Esophagus muscularis mucosa (tissue), 4 donors: ENCODE measurements at places on chromosomes 4 and X. TPM values are rescaled to one million over a fixed set of nuclear protein-coding genes. Genes with fewer than 3 reads are reported as not detected.

PLP1 gene
- 29.2 TPM for total RNA-seq

PFKFB1 gene
- total RNA-seq, result not detected

TMSB15A gene
- total RNA-seq, result not detected

NUP62CL gene
- not detected for total RNA-seq

SLBP gene
- total RNA-seq, result 43.6 TPM

PSAPL1 gene
- total RNA-seq, result not detected

P2RY4 gene
- total RNA-seq, result 0.23 TPM

NLRP2B gene
- not detected for total RNA-seq

PTCHD1 gene
- 8.9 TPM for total RNA-seq

PRRG3 gene
- 1.3 TPM for total RNA-seq

CLCN5 gene
- total RNA-seq, result 3.0 TPM

PASD1 gene
- total RNA-seq, result not detected

TLR10 gene
- 0.17 TPM for total RNA-seq

BTC gene
- total RNA-seq, result 83.0 TPM

CCDC120 gene
- 3.8 TPM for total RNA-seq

NPFFR2 gene
- 0.39 TPM for total RNA-seq

KIAA1210 gene
- total RNA-seq, result not detected

ZNF711 gene
- total RNA-seq, result 0.78 TPM

- H3K4me1 ChIP-seq, result no peaks in the 10 kb centered on the region
- no peaks in the 10 kb centered on the region for H3K27me3 ChIP-seq
- H3K4me3 ChIP-seq, result no peak overlapping the region
Measured at GRCh38 chr4:106247600-106247999, 68.4 kb downstream of the TBCK start.

DNA sequence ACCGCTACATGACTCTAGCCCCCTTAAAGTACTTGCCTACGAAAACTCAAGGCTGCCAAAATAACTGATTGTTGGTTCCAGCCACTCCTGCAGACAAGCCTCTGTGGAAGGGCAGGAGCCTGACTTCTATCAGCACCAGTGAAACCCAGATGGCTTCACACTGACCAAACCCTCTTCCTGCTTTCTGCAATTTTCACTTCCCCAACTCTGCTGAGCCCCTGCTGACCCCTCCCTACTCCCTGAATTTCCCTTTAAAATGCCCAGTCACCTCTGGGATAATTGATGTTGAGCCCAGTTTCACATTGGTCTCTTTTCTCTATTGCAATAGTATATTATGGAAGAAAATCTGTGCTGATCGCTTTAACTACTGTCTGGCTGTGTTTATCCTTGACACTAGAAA is 61.6 kb upstream of the STS start:
- H3K4me1 ChIP-seq, result peaks cover 4% of the 10 kb centered on the region
- H3K27ac ChIP-seq, result no peak overlapping the region
- H3K27me3 ChIP-seq, result no peaks in the 10 kb centered on the region
- H3K4me3 ChIP-seq, result no peak overlapping the region
- no peak for DNase-seq

- H3K4me3 ChIP-seq, result no peak overlapping the region
- no peaks in the 10 kb centered on the region for H3K27me3 ChIP-seq
- DNase-seq, result no peak
Measured at GRCh38 chr4:71406459-71406963, 67.7 kb downstream of the SLC4A4 start.

DNA sequence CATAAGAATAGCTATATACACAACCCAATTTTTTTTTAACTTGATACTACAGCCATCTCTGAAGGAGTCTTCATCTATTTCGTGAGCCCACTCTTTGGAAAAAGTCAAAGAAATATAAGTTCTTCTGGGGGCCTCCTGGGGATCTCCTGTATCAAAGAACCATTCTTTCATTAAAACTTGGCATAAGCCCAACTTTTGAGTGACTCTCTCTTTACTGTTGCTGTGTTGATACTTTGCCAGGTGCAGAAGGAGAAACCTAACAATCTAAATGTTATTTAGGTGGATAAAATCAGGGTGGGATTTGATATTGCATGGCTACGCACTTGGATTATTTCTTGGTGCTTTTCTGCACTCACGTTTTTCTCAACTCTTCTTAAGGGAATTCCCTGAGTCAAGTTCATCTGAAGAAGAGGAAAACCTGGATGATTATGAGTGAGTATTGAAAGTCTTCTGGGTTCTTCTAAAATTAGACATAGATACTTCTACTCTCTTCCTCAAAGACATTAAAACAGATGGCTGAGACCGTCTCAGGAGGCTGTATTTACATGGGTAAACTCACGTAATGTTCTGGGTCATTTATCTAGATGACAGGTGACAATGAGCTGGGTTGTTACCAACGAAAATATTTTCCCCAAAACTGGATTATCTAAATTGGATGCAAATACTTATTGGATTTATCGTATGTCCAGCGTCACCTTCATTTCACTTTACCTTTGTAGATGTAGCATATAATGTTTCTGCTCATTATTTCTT is 25.2 kb downstream of the BMX start:
- H3K4me3 ChIP-seq, result no peak overlapping the region
- no peaks in the 10 kb centered on the region for H3K27me3 ChIP-seq
- no peaks in the 10 kb centered on the region for H3K4me1 ChIP-seq
- DNase-seq, result no peak
- H3K27ac ChIP-seq, result no peak overlapping the region

DNA sequence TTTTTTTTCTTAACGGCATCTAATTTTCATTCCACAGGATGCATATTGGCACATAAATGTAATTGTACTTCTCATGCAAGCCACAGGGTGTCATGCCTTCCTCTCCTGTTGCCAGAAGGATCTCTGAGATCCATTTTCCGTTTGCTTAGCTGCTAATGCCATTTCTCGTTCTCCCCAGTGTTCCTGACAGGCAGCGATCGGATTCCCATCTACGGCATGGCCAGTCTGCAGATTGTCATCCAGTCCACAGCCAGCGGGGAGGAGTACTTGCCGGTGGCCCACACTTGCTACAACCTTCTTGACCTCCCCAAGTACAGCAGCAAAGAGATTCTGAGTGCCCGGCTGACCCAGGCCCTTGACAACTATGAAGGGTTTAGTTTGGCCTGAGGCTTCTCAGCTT is 8.9 kb upstream of the NAP1L5 start:
- H3K27ac ChIP-seq, result peak overlapping the region; percentile 52
- H3K36me3 ChIP-seq, result peaks cover 69% of the 10 kb centered on the region
- no peaks in the 10 kb centered on the region for H3K27me3 ChIP-seq

GRCh38 chr4:165783626-165784025 is 89.4 kb upstream of the TLL1 start:
- no peaks in the 10 kb centered on the region for H3K36me3 ChIP-seq
- no peak overlapping the region for H3K4me3 ChIP-seq
- H3K4me1 ChIP-seq, result peaks cover 34% of the 10 kb centered on the region
- DNase-seq, result no peak

GRCh38 chrX:23766650-23767551 is 16.1 kb upstream of the SAT1 start:
- peak overlapping the region; percentile 61 for H3K27ac ChIP-seq
- H3K4me1 ChIP-seq, result no peaks in the 10 kb centered on the region
- no peak for DNase-seq
- H3K36me3 ChIP-seq, result no peaks in the 10 kb centered on the region
- H3K4me3 ChIP-seq, result no peak overlapping the region

- no peak overlapping the region for H3K4me3 ChIP-seq
- no peaks in the 10 kb centered on the region for H3K27me3 ChIP-seq
Measured at GRCh38 chr4:75169427-75169826, 236.5 kb downstream of the PARM1 start.

- peak overlapping the region; percentile 96 for H3K27ac ChIP-seq
- no peaks in the 10 kb centered on the region for H3K27me3 ChIP-seq
- DNase-seq, result no peak
- peaks cover 6% of the 10 kb centered on the region for H3K36me3 ChIP-seq
Measured at GRCh38 chr4:122150931-122151330, 1.2 kb upstream of the BLTP1 start.

GRCh38 chr4:142036795-142037583 is 400.6 kb downstream of the IL15 start:
- no peak for DNase-seq
- no peak overlapping the region for H3K27ac ChIP-seq
- H3K36me3 ChIP-seq, result no peaks in the 10 kb centered on the region
- no peaks in the 10 kb centered on the region for H3K27me3 ChIP-seq
- H3K4me3 ChIP-seq, result no peak overlapping the region
- no peaks in the 10 kb centered on the region for H3K4me1 ChIP-seq

DNA sequence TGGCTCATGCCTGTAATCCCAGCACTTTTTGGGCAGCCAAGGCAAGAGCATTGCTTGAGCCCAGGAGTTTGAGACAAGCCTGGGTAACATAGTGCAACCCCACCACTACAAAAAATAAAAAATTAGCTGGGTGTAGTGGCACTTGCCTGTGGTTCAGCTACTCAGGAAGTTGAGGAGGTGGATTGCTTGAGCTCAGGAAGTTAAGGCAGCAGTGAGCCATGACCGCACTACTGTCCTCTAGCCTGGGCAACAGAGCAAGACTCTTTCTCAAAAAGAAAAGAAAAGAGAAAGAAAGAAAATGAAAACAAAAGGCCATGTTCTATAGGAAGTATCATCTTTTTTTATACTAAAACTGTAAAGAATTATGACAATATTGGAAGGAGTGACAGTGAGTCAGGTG is 38.5 kb downstream of the NEK1 start:
- H3K27me3 ChIP-seq, result no peaks in the 10 kb centered on the region
- H3K27ac ChIP-seq, result no peak overlapping the region
- H3K4me3 ChIP-seq, result no peak overlapping the region
- DNase-seq, result no peak
- H3K36me3 ChIP-seq, result peaks cover 8% of the 10 kb centered on the region

- H3K36me3 ChIP-seq, result no peaks in the 10 kb centered on the region
- DNase-seq, result no peak
- H3K4me3 ChIP-seq, result no peak overlapping the region
- H3K4me1 ChIP-seq, result no peaks in the 10 kb centered on the region
Measured at GRCh38 chr4:70880739-70881138, 21.4 kb upstream of the MOB1B start.

- H3K27me3 ChIP-seq, result no peaks in the 10 kb centered on the region
- H3K4me1 ChIP-seq, result peaks cover 29% of the 10 kb centered on the region
- H3K27ac ChIP-seq, result no peak overlapping the region
- no peak overlapping the region for H3K4me3 ChIP-seq
- H3K36me3 ChIP-seq, result no peaks in the 10 kb centered on the region
- DNase-seq, result no peak
Measured at GRCh38 chrX:13216139-13216538, 103.7 kb downstream of the ATXN3L start.

DNA sequence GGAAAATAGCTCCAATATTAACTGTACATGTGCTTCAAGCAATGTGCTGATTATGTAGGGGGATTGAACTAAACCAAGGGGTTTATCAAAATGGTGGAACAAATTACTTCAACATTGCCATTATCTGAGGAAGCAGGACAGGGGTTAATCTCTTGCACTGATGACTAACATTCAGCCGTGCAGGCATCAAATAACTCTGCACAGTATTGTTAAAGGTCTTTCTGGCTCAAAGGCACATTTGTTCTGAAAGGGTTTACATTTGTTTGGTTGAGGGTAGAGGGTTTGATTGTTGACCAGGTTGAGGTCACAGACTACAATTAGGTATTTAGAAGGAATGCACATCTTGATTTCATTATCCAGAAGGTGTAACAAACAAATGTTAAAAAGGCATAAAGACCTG is 32.2 kb upstream of the CCSER1 start:
- no peaks in the 10 kb centered on the region for H3K27me3 ChIP-seq
- H3K27ac ChIP-seq, result no peak overlapping the region
- no peak overlapping the region for H3K4me3 ChIP-seq
- no peaks in the 10 kb centered on the region for H3K4me1 ChIP-seq
- no peaks in the 10 kb centered on the region for H3K36me3 ChIP-seq

GRCh38 chr4:144819591-144819990 is 173.6 kb downstream of the HHIP start:
- no peak for DNase-seq
- no peak overlapping the region for H3K4me3 ChIP-seq
- no peak overlapping the region for H3K27ac ChIP-seq

GRCh38 chrX:12892716-12893115 is 13.7 kb upstream of the TLR8 start:
- H3K36me3 ChIP-seq, result no peaks in the 10 kb centered on the region
- H3K27me3 ChIP-seq, result no peaks in the 10 kb centered on the region
- no peaks in the 10 kb centered on the region for H3K4me1 ChIP-seq
- H3K27ac ChIP-seq, result no peak overlapping the region
- no peak overlapping the region for H3K4me3 ChIP-seq

- no peak for DNase-seq
- H3K27ac ChIP-seq, result peak overlapping the region; percentile 82
- H3K36me3 ChIP-seq, result no peaks in the 10 kb centered on the region
- H3K4me1 ChIP-seq, result no peaks in the 10 kb centered on the region
- H3K4me3 ChIP-seq, result peak overlapping the region; percentile 71
- H3K27me3 ChIP-seq, result no peaks in the 10 kb centered on the region
Measured at GRCh38 chrX:107628662-107629539, 591 bp downstream of the PRPS1 start.

DNA sequence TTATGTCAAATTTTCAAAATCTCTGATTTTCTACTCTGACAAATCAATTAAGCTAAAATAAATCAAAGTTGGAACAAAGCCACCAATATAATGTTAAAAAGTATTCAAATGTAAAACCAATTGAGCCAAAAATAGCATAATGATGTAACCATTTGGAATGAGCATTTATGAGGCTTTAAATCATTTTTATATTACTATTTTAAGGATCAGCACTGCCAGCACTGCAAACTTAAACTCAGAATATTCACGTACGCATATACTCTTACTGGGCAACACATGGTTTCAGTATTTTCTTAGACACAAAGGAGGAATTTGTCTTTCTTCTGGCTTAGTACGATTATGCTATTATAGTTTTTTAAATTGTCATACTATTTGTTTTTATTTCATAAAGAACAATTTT is 52.2 kb downstream of the AFAP1 start:
- H3K27me3 ChIP-seq, result no peaks in the 10 kb centered on the region
- no peaks in the 10 kb centered on the region for H3K36me3 ChIP-seq
- H3K4me1 ChIP-seq, result peaks cover 23% of the 10 kb centered on the region
- H3K4me3 ChIP-seq, result no peak overlapping the region

DNA sequence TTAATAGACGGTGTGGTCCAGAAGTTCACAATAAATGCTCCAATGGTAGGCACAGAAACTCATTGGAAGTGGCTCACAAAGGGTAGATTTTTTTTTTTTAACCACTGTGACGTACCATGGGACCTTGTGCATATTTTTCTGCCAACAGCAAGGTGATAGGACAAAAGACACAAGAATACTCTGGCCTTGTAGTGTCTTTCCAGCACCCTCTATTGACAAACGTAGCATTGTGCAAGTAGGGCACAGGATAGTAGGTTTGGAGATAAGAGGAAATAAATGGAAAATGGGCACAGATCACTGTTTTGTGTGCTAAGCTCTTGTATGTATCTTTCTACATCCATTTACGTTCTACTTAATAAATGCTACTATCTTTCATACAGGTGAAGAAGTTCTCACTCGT is 2054.9 kb downstream of the PCDH7 start:
- H3K27ac ChIP-seq, result no peak overlapping the region
- no peaks in the 10 kb centered on the region for H3K4me1 ChIP-seq
- no peak overlapping the region for H3K4me3 ChIP-seq
- H3K36me3 ChIP-seq, result no peaks in the 10 kb centered on the region
- DNase-seq, result no peak
- H3K27me3 ChIP-seq, result no peaks in the 10 kb centered on the region
